Stimulated activated CD4-positive, alpha-beta T cell treated with anti-CD3 and anti-CD28 coated beads, Interleukin-12 subunit alpha, Interleukin-12 subunit beta, amount 100 ng/mL, for 4 hours (primary cell): ENCODE measurements at places on chromosomes 16 and 17.

- no peak for DNase-seq
These were observed 237.7 kb downstream of the SEC14L1 start for GRCh38 chr17:77378318-77379064.

DNA sequence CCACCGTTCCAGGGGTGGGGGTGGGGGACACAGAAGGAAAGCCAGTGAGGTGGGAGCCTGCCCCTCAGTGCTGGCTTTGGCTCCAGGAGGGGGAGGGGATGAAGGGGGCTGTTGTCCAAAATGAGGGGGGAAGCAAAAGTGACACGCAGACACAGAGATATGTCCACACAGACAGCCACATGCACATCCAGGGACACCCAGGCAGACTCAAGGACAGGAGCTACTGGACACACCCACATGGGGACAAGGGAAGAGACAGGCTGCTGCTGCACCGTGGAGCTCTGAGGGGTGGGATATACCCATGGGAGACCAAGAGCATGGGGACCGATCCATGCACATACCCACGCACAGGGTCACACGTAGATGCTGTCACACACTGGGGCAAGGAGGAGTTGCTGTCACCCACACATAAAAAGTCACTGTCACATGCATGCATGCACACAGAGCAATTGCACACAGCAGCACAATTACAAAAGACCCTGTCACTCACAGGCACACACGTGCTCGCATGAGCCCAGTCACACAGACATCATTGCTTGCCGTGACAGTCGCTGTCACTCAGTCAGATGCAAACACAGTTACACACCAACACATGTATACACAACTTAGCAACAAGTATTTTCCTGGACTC, 1.3 kb downstream of the THRA start:
- DNase-seq: no peak

- no peak for DNase-seq
These were observed 172.2 kb upstream of the CDH13 start for GRCh38 chr16:82454566-82454965.

GRCh38 chr17:71850812-71851211, 270.0 kb upstream of the SOX9 start:
- no peak for DNase-seq

- DNase-seq: no peak
These were observed 51.3 kb downstream of the FTO start for GRCh38 chr16:53755026-53755910.

DNA sequence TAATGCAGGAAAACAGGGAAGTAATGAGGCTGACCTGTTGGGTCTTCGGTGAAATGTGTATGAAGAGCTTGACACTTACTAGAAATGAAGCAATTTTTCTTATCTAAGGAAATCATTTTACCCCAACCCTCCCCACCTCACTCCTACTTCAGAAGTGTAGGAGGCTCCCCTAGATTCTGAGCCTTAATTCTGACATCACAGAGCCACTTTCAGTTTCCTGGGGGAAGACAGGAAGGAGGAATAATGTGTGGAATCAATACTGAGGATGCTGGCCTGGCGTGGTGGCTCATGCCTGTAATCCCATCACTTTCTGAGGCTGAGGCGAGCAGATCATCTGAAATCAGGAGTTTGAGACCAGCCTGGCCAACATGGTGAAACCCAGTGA, 20.3 kb downstream of the FBRS start:
- DNase-seq: no peak

- no peak for DNase-seq
These were observed 52.7 kb upstream of the LHX1 start for GRCh38 chr17:36884495-36885152.

DNA sequence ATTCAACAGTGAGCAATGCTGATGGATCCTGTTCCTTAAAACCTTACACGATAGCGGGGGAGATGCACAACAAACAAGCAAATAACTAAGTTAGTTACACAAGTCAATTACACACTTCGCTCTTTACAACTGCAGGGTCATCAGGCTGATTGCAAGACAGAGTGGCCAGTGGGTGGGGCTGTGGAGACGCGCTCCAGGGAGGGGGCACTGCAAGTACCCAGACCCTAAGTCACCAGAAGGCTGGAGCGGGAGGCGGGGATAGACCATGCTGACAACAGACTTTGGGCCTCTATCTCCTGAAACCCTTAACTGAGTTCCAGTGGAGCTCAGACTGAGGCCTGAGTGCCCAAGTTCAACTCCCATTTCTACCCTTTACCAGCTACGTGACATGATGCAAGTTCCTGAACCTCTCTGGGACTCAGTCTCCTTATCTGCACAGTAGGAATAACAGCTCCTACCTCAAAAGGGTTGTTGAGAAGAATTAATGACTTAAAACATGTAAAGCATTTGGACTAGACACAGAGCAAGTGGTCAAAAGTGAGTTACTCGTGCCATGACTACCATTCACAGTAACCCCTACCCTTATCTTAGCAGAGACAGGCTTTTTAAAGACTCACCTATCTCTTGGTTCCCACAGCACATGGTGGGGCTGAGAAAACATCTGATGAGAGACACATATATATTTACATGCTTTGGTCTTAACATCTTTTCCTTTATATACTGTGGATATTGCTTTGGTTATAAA, 10.4 kb downstream of the CPPED1 start:
- DNase-seq: no peak

DNA sequence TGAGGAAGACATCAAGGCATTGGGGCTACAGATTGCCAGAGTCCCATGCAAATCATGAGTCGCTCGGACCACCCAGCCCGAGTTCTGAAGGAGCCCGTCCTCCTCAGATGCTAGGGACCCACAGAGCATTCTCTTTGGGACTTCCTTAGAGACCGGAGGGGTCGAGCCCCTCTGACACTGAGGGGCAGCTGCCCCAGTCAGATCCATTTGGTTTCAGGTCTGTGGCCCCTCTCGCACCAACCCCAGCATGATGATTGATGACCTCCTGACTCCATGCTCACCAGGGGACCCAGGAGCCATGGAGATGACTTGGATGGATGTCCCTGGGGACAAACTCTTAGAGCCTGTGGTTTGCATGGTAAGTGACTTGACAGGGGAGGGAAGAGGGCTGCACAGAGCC, 8.0 kb downstream of the PDF start:
- no peak for DNase-seq

DNA sequence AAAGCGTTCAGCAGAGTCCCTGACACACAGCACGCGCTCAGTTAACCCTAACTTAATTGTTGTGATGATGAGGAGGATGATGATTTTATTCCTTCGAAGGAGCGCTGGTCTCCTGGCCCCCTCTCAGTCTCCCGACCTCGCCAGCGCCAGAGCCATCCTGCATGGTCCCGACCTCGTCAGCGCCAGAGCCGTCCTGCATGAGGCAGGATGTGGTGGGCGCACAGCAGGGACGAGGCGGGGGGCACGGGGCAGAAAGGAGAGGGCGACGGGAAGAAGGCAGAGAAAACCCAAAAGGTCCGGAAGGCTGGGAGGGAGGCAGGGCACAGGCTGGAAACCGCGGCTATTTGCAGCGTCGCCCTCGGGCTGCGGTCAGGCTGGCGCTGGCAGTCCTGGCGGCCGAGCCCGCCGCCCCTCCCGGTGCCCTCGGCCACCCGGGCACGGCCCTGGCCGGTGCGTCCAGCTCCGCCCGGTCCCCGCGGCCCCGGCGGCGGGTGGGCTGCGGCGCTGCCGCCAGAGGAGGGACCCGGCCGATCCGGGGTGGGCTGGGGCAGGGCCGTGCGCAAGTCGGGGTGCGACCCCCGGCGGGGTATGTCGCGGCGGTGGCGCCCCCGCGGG, 3.0 kb upstream of the TAC4 start:
- DNase-seq: no peak

GRCh38 chr17:79546386-79546785, 64.5 kb downstream of the RBFOX3 start:
- DNase-seq: no peak
